CD4-positive, alpha-beta T cell treated with Interleukin-4 for 1 hour (primary cell): ENCODE measurements at places on chromosomes 1 and 21.
A peak's percentile ranks its signal among the peaks of the same experiment; 100 is the strongest.

DNA sequence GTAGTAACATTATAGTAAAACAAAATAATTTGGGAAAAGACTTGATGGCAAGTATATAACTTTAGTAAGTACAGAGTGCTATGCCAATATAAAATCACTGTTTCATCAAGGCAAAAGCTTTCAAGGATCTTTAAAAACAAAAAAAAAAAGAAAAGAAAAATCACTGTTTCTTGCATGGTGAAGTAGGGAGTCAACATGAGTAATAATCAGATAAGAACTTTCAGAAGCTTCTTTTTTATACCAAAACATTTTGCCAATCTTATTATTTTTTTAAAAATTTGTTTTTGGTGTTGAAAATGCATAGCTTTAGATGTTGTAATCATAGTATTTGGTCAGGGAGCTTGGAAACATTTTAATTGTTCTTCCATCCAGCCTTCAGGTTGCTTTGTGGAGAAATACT lies 37.2 kb downstream of the CAMSAP2 start:
- no peak for DNase-seq

GRCh38 chr1:12618965-12619791 lies 1.2 kb upstream of the DHRS3 start:
- peak; percentile 46 for DNase-seq

- DNase-seq, result peak; percentile 45
Observed at GRCh38 chr21:36504067-36505058, 24.4 kb upstream of the CLDN14 start.

DNA sequence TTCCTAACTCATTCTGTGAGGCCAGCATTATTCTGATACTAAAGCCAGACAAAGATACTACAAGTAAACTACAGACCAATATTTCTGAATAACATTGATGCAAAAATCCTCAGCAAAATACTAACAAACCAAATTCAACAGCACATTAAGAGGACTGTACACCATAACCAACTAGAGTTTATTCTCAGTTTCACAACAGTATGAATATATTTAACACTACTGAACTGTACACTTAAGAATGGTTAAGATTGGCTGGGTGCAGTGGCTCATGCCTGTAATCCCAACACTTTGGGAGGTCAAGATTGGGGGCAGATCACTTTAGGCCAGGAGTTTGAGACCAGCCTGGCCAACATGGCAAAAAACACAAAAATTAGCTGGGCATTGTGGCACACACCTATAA lies 77.0 kb downstream of the LBR start:
- no peak for DNase-seq

DNA sequence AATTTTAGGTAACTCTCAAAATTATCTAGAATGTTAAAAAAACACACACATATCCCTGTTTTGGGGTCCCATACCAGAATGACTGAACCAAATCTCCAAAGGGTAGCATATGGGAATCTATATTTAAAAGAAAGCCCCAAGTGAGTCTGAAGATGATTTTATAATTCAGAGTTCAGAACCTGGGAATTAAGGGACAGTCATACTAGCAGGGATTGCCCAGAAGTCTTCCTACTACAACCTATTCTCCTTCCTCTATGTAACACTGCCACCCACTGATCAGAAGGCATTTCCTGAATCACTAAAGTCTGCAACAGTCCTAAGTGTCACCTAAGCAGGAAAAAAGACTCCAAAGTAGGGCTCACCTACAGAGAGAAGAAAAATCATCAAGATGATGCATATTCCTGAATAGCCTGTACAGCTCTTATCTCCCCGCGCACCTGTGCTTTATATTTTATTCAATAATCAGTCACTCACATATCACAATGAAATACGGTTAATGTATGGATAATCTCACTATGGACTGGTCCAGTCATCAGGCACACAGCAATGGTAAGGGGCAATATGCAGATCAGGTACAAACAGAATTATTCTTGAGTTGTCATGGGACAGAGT lies 4.9 kb downstream of the RGS1 start:
- DNase-seq, result peak; percentile 13

- no peak for DNase-seq
Observed at GRCh38 chr1:200619894-200620272, 668 bp downstream of the KIF14 start.

GRCh38 chr1:60108196-60108595 lies 34.6 kb upstream of the C1orf87 start:
- no peak for DNase-seq

DNA sequence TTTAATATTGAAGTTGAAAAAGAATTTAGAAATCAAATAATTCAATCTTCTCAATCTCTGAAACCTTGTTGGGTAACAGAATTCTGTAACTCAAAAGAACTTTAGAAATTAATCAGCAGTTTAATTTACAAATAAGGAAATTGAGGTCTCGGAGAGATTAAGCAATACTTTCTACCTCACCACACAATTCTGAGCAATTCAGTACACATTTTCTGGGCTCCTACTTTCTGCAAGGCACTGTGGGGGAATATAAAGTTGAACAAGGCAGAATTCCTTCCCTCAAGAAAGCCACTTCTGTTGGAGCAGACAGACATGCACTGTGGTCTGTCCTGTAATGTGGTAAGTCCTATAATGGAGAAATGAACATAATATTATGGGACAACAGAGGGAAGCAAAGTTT lies 47.7 kb downstream of the MEF2D start:
- no peak for DNase-seq

DNA sequence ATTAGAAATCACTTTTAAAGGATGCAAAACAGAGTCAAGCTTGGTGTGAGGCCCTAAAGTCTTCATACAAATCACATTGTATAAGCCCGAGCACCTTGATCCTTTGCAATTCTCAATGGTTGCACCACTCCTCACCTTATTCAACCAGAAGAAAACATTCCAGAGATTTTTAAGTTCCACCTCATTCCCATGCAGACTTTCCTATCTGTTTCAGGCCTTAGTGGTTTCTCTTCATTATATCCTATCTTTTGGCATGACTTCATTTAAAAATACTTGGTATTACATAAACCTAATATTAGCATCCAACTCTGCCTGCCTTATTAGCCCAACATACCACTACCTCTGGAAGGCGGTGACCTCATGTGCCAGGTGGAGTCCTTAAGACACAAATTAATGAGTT lies 9.3 kb upstream of the GREM2 start:
- DNase-seq, result no peak
